ENCODE measurements at places on chromosomes 3 and 15.

DNA sequence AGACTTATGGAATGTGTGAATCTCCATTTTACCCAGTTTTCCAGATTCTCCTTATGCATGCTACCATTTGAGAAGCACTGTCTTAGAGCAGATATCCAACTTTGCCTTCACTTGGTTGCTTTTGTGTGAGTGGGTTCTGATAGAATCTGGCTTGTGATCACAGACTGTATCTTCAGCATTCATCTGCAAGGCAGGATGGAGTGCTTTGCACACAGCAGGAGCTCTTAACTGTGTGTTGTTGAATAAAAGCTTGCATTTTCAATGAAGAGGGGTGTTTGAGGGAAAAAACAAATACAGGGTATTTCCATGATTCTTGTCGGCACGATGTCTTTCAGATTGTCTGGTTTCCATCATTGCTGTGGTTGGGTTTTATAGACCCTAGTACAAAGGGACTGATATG is 24.4 kb downstream of the IL1RAP start:
- no peak for DNase-seq

DNA sequence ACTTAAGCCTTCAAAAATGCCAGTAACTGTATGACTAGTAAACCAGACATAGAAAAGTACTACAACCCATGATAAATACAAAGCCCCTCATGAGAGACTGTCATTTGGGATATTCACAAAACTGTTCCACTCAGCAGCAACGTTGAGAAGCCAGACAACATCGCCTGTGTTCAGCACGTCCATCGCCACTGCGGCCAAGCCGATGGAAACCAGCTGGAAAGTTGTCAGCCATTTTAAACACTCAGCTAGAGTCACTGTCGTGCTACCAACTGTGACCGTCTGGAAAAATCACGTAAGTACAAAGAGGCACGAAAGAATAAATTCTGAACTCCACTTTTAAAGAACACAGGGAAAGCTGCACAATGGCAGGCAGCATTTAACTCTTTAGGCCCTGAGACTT is 340.7 kb upstream of the WNT5A start:
- no peak for DNase-seq

GRCh38 chr3:55191911-55192775 is 264.3 kb upstream of the LRTM1 start:
- no peak for DNase-seq

DNA sequence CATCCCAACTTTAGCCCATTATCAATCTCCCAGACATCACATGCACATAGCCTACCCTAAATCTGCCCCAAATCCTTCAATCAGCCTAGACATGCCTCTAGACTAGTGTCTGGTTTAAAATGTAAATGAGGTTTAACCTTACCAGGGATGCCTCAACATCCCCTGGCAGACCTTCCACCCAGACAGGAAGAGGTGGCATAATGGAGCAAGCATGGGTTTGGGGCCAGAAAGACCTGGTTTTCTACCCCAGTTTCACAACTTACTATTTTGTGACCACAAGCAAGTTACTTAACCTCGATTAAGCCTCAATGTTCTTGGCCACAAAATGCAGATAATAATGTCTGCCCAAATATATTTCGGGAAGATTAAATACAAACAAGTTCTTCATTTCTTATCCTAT is 28.3 kb upstream of the THBS1 start:
- no peak for DNase-seq

GRCh38 chr3:60277361-60277800 is 973.9 kb downstream of the FHIT start:
- DNase-seq: no peak

DNA sequence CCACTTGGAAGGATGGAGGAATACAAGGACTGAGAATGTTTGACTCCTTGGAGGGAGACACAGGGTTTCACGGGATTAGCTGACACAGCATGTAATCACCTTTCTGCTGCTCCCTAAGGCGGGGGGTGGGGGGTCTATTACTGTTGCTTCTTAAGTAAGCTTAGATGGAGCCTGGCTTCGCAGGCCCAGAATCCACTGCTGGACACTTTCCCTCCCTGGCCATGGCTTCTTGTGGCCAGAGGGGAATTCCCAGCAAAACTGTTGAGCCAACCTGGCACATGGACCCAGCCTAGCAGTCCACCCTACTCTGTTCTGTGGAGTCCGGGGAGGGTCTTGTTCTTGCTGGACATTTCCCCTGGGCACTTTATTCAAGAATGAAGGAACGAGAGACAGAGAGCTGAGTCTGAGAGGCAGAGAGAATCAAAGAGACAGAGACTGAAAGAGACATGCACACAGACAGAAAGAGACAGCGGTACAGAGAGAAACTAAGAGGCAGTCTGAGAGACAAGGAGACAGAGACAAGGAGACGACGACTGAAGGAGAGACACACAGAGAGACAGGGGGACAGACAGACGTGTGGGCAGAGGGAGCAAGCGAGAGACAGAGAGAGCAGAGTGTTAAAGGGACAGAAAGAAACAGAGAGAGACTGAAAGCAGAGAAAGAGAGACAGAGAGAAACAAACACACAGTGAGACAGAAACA is 55.6 kb upstream of the DLG1 start:
- DNase-seq: no peak

GRCh38 chr3:64650096-64650622 is 37.6 kb downstream of the ADAMTS9 start:
- DNase-seq: peak; percentile 8

GRCh38 chr15:91498046-91498748 is 355.3 kb upstream of the SLCO3A1 start:
- DNase-seq: no peak

GRCh38 chr3:117263270-117263669 is 553.7 kb downstream of the TUSC7 start:
- no peak for DNase-seq

DNA sequence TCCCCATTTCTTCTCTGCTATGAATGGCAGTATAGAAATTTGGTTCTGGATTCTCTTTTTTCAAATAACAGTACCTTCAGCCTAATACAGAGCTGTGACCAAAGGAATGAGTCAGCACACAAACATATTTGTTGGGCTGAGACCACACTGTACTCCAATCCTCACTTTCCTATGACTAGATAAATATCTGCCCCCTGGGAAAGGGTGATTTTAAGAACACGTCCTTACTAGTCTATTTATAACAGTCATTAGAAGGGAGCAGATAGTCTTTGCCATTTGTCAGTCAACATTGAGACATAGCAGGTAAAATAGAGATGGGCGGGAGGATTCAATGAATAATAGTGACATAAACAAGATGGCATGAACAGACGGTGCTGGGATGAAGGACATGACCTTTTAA is 461.3 kb downstream of the MCTP2 start:
- DNase-seq: no peak

- peak; percentile 43 for DNase-seq
Measured at GRCh38 chr3:115518100-115518852, 105.0 kb upstream of the GAP43 start.

DNA sequence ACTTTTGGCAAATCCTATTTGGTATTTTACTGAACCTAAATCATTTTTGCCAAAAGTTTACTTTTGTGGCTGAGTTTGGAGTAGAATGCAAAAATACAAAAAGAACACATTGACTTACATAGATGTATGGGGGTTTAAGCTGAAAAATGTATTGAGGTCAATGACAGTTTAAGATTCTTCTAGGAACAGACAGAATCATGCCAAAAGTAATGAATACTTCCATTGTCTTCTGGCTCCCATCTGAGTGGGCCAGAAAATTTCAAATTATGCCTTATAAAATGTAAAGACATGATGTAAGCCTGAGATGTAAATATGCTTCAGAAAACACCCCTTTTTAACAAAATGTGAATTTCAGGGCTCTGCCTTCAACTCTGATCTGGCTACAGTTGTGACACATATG is 375.1 kb upstream of the DPH6 start:
- DNase-seq: no peak

DNA sequence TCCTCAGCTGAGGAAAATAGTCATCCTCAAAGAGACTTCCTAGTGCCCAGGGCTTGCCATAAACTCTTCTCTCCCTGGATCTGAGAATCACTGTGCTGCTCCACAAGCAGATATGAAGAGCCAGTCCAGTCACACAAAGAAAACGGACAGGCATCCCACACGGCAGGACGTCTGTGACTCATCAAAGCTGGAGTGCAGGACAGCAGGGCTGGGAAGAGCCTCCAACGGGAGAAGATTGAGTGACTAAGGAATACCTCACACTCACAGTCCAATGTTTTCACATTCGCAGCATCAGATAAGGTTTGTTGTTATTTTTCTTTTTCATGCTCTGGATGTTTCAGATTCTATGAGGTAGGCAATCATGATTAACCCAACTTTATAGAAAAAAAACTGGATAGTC is 57.8 kb downstream of the NEK10 start:
- DNase-seq: no peak

DNA sequence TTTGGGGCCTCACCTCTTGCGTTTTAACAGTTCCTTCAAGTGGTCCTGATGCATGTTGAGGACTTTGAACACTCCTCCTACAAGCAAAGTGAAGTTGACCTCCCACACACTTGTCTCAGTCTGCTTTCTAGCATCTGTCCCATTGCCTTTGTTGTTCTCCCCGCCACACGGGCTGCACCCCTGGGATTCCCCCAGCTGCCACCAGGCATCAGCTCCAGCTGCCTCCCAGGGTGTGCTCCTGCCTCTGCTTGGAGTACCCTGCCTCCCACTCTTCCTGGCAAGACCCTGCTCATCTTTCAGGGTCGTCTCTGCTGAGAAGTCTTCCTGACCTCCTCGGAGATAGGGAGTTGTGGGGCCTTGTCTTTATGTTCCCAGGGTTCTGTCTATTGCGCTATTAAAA is 52.2 kb downstream of the IGF1R start:
- DNase-seq: no peak

DNA sequence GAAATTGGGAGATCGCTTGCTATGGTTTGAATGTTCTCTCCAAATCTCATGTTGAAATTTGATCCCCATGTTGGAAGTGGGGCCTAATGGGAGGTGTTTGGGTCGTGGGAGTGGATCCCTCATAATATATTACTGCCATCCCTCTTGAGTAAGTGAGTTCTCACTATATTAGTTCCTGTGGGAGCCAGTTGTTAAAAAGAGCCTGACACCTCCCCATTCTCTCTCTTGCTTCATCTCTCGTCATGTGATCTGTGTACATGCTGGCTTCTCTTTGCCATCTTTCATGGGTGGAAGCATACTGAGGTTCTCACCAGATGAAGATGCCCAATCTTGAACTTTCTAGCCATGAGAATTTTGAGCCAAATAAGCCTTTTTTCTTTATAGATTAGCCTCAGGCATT is 43.0 kb upstream of the IL20RB start:
- DNase-seq: no peak

DNA sequence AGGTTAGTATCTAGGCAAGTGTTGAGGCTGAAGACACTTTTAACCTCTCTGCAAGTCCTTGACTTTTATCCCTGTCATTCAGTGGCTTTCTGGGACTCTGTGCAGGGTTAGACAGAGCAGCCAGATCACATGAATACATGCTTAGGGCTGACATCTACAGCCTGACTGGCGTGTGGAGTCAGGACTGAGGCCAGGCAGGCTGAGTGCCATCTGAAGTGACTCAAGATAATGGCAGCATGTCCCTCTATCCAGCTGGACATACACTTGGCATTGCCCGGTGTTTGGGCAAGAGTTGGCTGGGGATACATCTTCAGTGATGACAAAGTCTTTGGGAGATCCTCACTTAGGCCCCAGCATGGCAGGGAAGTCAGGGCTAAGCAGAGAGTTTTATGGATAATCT is 22.4 kb downstream of the DUOX2 start:
- no peak for DNase-seq

- DNase-seq: no peak
Measured at GRCh38 chr3:77460326-77460725, 420.4 kb downstream of the ROBO2 start.

GRCh38 chr15:67144609-67145311 is 79.4 kb downstream of the SMAD3 start:
- no peak for DNase-seq

- DNase-seq: no peak
Measured at GRCh38 chr3:153749070-153749610, 372.1 kb upstream of the ARHGEF26 start.

GRCh38 chr15:78050826-78051225 is 26.7 kb downstream of the TBC1D2B start:
- no peak for DNase-seq

DNA sequence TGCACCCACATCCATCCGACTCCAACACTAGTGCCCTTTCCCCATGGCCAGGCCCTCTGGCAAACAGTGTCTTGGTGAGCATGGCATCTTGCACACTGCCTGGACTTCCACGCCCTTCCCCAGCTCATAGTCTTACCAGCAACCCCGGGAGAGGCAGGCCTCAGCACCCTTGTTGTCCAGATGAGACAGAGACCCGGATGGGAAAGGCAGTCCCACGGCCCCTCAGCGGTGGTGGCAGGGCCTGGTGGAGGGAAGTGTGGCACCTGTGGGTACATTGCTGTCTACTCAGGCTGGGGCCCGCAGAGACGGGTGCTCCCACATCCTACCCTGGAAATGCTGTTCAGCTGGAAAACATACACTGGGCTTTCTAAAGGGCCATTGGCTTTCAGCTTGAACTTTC is 28.4 kb downstream of the HDAC11 start:
- no peak for DNase-seq

GRCh38 chr3:7204848-7205156 is 343.9 kb downstream of the GRM7 start:
- no peak for DNase-seq

DNA sequence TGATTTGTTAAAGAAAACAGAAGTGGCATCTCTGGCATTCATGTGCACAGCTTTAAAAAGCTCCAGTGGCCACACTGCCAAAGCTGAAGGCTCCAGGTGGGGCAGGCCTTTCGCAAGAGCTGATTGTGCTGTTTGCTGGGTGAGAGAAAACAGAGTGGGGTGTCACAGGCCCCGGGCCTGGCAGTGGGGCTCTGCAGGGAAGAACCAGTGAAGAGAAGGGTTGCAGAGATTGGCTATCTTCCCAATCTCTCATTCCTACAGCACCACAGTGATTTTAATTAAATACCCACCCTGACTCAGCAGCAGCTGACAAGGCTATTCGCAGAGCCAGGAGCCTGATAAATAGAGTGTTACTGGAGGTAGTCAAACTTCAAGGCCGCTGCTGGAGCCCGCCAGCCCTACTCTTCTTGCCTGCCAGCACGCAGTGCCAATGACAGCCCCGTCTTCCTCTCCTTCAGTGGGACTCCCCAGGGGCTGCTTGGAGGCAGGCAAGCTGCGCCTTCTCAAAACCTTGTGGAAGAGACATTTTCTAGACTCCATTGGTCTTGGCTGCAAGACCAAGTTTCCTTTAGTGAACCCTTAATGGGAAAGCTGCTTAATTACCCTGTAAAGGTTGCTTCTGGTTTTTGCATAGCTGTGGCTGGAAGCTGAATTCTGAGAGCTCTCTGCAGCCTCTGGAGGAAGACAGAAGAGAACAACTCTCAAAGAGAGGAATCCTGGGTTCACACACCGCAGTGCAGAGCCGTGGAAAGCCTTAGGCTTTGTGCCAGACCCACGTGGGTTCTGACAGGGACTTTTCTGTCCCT is 225.8 kb upstream of the SLCO3A1 start:
- no peak for DNase-seq

DNA sequence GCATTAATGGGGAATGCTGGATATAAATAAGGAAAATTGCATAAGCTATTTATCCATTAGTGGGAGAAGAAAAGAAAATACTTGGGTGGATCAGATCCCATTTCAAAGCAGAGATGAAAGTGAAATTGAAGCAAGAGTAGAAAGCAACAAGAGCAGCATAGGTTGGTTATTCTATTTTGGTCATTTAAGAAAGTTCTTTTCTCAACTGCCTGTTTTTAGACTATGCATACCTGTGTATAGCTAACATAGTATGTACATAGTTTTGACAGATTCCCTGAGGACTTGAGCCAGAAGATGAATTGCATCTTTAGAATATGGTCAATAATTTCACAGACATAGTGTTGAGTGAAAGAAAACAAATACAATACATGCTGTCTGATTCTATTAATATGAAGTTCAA is 29.0 kb upstream of the DENND4A start:
- DNase-seq: no peak
